ENCODE measurements at places on chromosomes 2 and 18. TPM values are rescaled to one million over a fixed set of nuclear protein-coding genes. Genes with fewer than 3 reads are reported as not detected.

PLEKHH2 gene
- 2.1 TPM for total RNA-seq

RASGRP3 gene
- total RNA-seq, result 63.3 TPM

- H3K4me1 ChIP-seq, result no peaks in the 10 kb centered on the region
- H3K36me3 ChIP-seq, result no peaks in the 10 kb centered on the region
- H3K27me3 ChIP-seq, result no peaks in the 10 kb centered on the region
- DNase-seq, result no peak
- no peak overlapping the region for H3K27ac ChIP-seq
- no peak overlapping the region for H3K4me3 ChIP-seq
These were observed 68.3 kb upstream of the MYT1L start for GRCh38 chr2:2399396-2399795.

- no peaks in the 10 kb centered on the region for H3K36me3 ChIP-seq
- H3K4me1 ChIP-seq, result no peaks in the 10 kb centered on the region
- no peak for DNase-seq
- no peaks in the 10 kb centered on the region for H3K27me3 ChIP-seq
These were observed 646.7 kb upstream of the ZNF804A start for GRCh38 chr2:183951630-183952029.

DNA sequence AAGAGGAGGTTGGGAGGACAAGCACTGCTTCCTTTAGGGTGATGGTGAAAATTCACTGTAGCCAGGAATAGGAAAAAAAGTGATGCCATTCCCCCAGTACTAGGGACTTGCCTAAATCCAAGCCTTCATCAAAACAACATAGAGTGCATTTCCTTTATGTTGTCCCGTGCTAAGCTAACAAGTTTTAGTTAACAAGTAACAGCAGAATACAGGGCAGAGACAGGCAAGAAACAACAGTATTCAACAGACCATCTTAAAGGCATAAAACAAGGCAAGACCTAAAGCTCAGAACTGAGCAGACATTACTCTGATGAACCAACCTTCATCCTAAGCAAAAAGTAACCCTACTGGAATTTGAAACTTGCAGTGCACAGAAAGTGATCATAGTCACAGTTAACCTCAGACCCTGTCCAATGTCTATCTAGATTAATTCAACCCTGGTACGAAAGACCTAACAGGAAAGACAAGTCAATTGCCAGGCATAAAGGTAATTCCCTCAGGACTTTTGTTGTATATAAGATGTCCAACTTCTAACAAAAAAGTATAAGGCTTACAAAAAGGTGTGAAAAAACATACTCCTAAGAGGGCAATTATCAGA, 34.4 kb upstream of the GALNT1 start:
- no peak overlapping the region for H3K27ac ChIP-seq
- DNase-seq, result no peak
- no peaks in the 10 kb centered on the region for H3K4me1 ChIP-seq
- H3K27me3 ChIP-seq, result no peaks in the 10 kb centered on the region
- H3K4me3 ChIP-seq, result no peak overlapping the region
